Esophagus muscularis mucosa (tissue), 4 donors: ENCODE measurements at places on chromosomes 1 and 21. TPM values are rescaled to one million over a fixed set of nuclear protein-coding genes. Genes with fewer than 3 reads are reported as not detected.
A peak's percentile ranks its signal among the peaks of the same experiment; 100 is the strongest.

DNA sequence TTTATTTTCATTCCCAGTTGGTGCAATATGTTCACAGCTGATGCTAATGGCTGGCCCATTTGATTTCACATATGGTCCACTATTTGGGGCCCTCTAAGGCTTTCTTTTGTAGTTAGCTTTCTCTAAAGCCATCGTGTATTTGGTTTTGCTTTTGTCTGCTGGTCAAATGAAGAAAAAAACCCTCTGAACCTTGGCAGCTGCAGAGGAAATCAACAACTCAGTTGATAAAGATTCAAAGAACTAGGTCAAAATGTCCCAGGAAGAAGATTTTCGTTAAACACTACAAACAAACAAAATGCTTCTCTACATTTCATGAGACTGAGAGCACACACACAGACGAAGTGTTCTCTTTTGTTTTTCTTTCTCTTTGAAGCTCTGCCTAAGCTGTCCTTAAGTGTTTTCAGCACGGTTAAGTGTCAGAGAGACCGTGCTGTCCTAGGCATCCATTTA, 655.0 kb downstream of the RWDD3 start:
- H3K4me3 ChIP-seq, result no peak overlapping the region
- no peak overlapping the region for H3K27ac ChIP-seq
- no peaks in the 10 kb centered on the region for H3K27me3 ChIP-seq
- H3K36me3 ChIP-seq, result no peaks in the 10 kb centered on the region
- no peaks in the 10 kb centered on the region for H3K4me1 ChIP-seq
- no peak for DNase-seq

GRCh38 chr1:183303901-183304300, 114.3 kb downstream of the NMNAT2 start:
- no peaks in the 10 kb centered on the region for H3K36me3 ChIP-seq
- H3K4me3 ChIP-seq, result no peak overlapping the region
- no peak for DNase-seq
- H3K27ac ChIP-seq, result peak overlapping the region; percentile 25

OR2T29 gene
- total RNA-seq, result not detected

FBXO2 gene
- 12.0 TPM for total RNA-seq

NPL gene
- 6.6 TPM for total RNA-seq

DNA sequence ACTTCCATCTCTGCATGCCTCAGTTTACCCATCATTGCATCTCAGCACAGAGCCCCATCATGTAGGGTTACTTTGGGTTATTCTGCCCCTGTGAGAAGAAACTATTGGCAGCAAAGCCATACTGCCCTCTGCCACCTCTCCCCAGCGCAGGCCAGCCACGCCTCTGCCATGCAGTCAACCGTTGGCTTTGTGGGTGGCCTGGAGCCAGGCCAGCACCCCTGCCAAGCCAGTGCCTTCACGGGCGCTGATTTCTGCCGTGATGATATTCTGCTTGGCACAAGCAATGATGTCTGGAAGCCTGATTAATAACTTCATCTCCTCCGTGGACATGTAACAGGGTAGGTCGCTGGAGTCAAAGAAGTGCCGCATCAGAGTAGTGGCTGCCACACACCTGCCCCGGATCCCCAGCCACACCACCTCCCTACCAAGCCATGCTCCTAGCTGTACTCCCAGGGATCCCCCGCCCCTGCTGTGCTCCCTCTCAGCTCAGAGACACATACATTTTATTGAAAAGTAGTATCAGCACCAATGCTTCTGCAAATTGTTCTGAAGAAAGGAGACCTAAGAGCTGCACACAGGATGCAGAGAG, 15.0 kb upstream of the CEP85 start:
- no peak overlapping the region for H3K27ac ChIP-seq
- H3K36me3 ChIP-seq, result no peaks in the 10 kb centered on the region
- DNase-seq, result no peak
- no peak overlapping the region for H3K4me3 ChIP-seq
- H3K4me1 ChIP-seq, result no peaks in the 10 kb centered on the region

NUP210L gene
- not detected for total RNA-seq

- no peaks in the 10 kb centered on the region for H3K36me3 ChIP-seq
- H3K4me1 ChIP-seq, result peaks cover 49% of the 10 kb centered on the region
- DNase-seq, result no peak
Measured at GRCh38 chr1:149846593-149847466, 52.5 kb upstream of the BOLA1 start.

GRCh38 chr1:188433425-188433824, 1604.7 kb downstream of the PLA2G4A start:
- no peaks in the 10 kb centered on the region for H3K36me3 ChIP-seq
- no peak overlapping the region for H3K27ac ChIP-seq
- no peaks in the 10 kb centered on the region for H3K4me1 ChIP-seq
- H3K4me3 ChIP-seq, result no peak overlapping the region

DNA sequence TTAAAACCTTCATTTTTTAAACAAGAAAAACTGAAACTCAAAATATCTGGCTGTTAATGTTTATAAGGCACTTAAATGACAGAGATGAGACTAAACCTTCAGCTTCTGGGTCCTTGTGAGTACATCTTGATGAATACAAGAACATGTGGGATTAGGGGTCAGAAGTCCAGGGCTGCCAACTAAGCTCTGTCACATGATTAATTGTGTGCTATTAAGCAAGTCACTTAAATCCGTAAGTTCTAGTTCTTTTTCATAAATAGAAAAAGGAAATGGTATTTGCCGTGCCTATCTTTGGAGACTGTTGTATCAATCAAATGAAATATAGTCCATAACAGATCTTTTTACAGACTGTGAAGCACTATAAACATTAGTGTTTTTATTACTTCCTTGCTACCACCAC, 43.2 kb upstream of the KCTD3 start:
- no peaks in the 10 kb centered on the region for H3K27me3 ChIP-seq
- H3K36me3 ChIP-seq, result no peaks in the 10 kb centered on the region
- no peaks in the 10 kb centered on the region for H3K4me1 ChIP-seq
- H3K4me3 ChIP-seq, result no peak overlapping the region

DNA sequence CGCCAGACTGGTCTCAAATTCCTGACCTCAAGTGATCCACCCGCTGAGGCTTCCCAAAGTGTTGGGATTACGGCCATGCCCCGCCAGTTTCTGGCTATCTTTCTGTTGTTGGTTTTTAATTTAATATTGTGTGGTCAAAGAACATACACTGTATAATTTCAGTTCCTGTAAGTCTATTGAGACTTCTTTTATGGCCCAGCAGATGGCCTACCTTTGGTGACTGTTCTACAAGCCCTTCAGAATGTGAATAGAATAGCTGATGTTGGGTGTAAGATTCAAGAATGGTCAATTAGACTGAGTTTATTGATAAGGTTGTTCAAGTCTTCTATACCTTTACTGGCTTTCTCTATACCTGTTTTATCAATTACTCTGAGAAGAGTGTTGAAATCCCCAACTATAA, 10.7 kb downstream of the HES2 start:
- no peaks in the 10 kb centered on the region for H3K4me1 ChIP-seq
- H3K27me3 ChIP-seq, result no peaks in the 10 kb centered on the region
- H3K27ac ChIP-seq, result no peak overlapping the region

UBL4B gene
- total RNA-seq, result not detected

DNA sequence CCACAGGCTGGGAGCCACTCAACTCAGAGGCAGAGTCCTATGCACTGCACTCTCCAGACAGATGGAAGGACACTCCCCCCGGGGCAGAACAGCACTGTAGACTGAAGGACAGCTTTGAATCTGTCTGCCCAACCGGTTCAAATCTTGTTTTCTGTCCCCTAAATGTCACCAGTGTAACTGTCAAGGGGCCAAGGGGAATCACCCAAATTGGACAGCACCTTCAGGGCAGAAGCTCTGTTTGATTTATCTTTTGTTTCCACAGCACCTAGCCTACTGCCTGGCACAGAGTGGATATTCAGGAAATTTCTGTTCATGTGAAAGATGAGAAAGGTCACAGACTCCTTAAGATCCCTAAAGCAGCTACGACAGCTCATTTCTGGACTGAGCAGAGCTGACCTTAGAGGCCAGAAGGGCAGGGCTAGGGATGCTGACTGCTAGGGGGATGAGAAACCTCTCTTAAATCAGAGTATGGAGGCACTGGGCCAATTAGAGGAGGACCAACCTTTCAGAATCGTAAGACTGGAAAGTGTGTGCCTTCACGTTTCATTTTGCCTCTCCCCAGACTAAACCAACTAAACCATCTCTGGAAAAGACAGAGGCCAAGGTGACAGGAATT, 41.0 kb downstream of the ITPKB start:
- peaks cover 84% of the 10 kb centered on the region for H3K4me1 ChIP-seq
- no peak overlapping the region for H3K27ac ChIP-seq
- no peak overlapping the region for H3K4me3 ChIP-seq
- H3K27me3 ChIP-seq, result no peaks in the 10 kb centered on the region
- peaks cover 5% of the 10 kb centered on the region for H3K36me3 ChIP-seq
- no peak for DNase-seq

DNA sequence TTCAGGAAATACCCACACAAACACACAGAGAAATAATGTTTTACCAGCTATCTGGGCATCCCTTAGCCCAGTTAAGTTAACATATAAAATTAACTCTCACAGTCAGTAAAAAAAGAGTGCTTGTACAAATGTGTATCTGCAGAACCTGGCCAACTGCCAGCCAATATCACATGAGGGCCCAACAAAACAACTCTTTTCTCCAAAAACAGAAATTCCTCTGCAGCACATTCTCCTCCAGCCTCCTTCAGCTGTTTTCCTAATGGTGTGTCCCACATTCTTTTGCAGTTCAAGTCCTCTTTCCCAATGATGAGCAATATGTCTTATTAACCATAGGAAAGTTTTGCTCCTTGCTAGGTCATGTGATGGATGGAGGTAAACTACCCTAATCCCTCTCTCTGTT, 75.5 kb downstream of the LRRC7 start:
- no peaks in the 10 kb centered on the region for H3K4me1 ChIP-seq
- no peak overlapping the region for H3K27ac ChIP-seq
- no peaks in the 10 kb centered on the region for H3K27me3 ChIP-seq
- H3K4me3 ChIP-seq, result no peak overlapping the region

RXRG gene
- 3.9 TPM for total RNA-seq

GRCh38 chr1:4668743-4669700, 14.6 kb downstream of the AJAP1 start:
- H3K4me3 ChIP-seq, result no peak overlapping the region
- H3K27me3 ChIP-seq, result no peaks in the 10 kb centered on the region
- no peak overlapping the region for H3K27ac ChIP-seq

PTCH2 gene
- 0.66 TPM for total RNA-seq

- no peaks in the 10 kb centered on the region for H3K36me3 ChIP-seq
- H3K4me3 ChIP-seq, result peak overlapping the region; percentile 58
- DNase-seq, result no peak
- H3K4me1 ChIP-seq, result peaks cover 38% of the 10 kb centered on the region
Measured at GRCh38 chr1:152110860-152111514, 4.3 kb downstream of the TCHH start.

- DNase-seq, result no peak
- no peak overlapping the region for H3K27ac ChIP-seq
- H3K27me3 ChIP-seq, result no peaks in the 10 kb centered on the region
- H3K4me3 ChIP-seq, result no peak overlapping the region
- no peaks in the 10 kb centered on the region for H3K4me1 ChIP-seq
Measured at GRCh38 chr1:72937905-72938304, 655.6 kb upstream of the NEGR1 start.

- H3K27ac ChIP-seq, result no peak overlapping the region
- H3K4me3 ChIP-seq, result no peak overlapping the region
- no peaks in the 10 kb centered on the region for H3K4me1 ChIP-seq
- peaks cover 33% of the 10 kb centered on the region for H3K36me3 ChIP-seq
- no peaks in the 10 kb centered on the region for H3K27me3 ChIP-seq
Measured at GRCh38 chr1:111161843-111162487, 21.9 kb downstream of the CEPT1 start.

DNA sequence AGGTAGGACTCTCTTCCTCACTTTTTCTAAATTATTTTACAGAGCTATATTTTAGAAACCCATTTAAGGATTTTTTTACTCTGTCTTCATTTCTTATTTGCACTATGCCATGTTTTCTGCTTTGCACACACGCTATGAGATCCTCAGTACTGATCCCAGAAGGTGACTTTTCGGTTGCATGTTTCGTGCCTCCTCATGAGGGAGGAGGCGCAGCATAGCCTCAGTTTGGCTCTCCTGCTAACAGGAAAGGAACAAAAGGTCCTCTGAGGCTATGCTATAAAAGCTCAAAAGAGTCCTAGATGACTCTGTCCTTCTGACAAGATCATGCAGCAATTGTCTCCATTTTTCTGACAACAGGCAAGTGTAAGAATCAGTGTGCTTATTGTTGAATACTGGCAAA, 189.7 kb downstream of the GPR52 start:
- no peak for DNase-seq
- H3K4me3 ChIP-seq, result no peak overlapping the region
- no peaks in the 10 kb centered on the region for H3K4me1 ChIP-seq
- peaks cover 5% of the 10 kb centered on the region for H3K36me3 ChIP-seq

DCST1 gene
- total RNA-seq, result not detected

GRCh38 chr1:208025031-208025430, 114.1 kb upstream of the CD34 start:
- H3K27me3 ChIP-seq, result no peaks in the 10 kb centered on the region
- peaks cover 26% of the 10 kb centered on the region for H3K4me1 ChIP-seq
- H3K36me3 ChIP-seq, result no peaks in the 10 kb centered on the region
- no peak overlapping the region for H3K4me3 ChIP-seq
- no peak for DNase-seq
- H3K27ac ChIP-seq, result no peak overlapping the region

- H3K36me3 ChIP-seq, result no peaks in the 10 kb centered on the region
- no peaks in the 10 kb centered on the region for H3K4me1 ChIP-seq
- H3K4me3 ChIP-seq, result no peak overlapping the region
- DNase-seq, result no peak
- no peak overlapping the region for H3K27ac ChIP-seq
Measured at GRCh38 chr1:85815906-85816305, 107.7 kb upstream of the ZNHIT6 start.

DNA sequence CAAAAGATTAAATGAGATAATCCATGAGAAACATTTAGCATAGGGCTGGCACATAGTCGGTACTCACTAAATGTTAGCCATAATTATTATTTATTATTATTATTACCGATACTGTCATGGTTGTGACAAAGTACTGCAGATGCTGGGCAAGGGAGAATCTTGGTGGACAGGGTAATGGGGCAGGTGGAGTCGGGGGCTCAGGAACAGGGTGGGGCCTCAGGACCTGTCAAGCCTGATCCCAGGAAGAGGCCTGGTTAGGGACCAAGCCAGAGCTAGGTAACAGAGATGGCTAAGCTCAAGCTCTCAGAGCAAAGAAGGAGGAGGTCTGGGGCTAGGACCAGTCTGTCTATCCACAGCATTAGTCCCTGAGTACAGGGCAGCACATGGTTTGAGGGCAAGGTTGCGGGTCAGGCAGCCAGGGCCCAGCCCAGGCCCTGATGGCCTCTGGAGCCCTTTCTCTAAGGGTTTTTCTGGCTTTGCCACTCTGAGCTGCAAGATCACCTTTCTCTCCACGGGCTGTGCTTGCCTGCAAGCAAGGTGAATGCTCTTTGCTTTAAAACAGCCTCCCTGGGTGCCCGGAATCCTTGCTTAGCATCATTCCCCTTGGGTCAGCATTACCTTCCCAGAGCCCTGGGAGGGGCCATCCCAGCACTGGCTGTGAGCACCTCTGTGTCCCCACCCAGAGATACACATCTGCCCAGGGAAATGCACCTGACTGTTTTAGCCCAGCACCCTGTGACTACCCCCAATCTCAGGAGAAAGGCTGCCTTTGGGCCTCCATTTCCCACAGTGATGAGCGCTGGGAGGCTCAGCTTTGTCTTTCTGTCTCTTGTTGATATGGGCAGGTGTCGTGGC, 572.0 kb downstream of the PTPRU start:
- H3K36me3 ChIP-seq, result no peaks in the 10 kb centered on the region
- no peak overlapping the region for H3K27ac ChIP-seq
- H3K27me3 ChIP-seq, result no peaks in the 10 kb centered on the region
- DNase-seq, result no peak
- no peaks in the 10 kb centered on the region for H3K4me1 ChIP-seq

PPP1R8 gene
- total RNA-seq, result 33.2 TPM
